Posterior cingulate gyrus (tissue), 11 donors: ENCODE measurements at places on chromosomes 16 and 17.

DNA sequence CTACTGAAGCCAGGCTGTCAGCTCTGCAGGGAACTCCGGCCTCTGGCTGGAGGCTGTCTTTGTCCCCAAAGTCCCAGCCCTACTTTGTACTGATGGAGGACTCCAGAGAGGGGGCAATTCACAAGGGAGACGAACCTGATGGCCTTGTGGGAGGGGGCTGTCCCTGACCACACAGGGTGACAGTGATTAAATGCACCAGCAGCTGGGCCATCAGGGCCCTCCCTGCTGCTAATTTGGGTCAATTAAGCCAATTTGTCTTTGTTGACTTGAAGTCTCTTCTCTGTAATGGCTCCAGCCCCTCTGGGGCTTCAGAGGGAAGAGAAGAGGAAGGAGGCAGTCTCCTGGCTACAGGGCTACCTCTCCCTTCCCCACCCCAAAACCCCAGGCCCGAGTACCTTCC lies 22.0 kb downstream of the TMEM132E start:
- no peak for DNase-seq

- no peak for DNase-seq
Observed at GRCh38 chr17:57275071-57275764, 18.9 kb downstream of the MSI2 start.

- DNase-seq: no peak
Observed at GRCh38 chr16:9966569-9967157, 215.6 kb downstream of the GRIN2A start.

- no peak for DNase-seq
Observed at GRCh38 chr16:31714903-31715504, 158.6 kb upstream of the ZNF267 start.

DNA sequence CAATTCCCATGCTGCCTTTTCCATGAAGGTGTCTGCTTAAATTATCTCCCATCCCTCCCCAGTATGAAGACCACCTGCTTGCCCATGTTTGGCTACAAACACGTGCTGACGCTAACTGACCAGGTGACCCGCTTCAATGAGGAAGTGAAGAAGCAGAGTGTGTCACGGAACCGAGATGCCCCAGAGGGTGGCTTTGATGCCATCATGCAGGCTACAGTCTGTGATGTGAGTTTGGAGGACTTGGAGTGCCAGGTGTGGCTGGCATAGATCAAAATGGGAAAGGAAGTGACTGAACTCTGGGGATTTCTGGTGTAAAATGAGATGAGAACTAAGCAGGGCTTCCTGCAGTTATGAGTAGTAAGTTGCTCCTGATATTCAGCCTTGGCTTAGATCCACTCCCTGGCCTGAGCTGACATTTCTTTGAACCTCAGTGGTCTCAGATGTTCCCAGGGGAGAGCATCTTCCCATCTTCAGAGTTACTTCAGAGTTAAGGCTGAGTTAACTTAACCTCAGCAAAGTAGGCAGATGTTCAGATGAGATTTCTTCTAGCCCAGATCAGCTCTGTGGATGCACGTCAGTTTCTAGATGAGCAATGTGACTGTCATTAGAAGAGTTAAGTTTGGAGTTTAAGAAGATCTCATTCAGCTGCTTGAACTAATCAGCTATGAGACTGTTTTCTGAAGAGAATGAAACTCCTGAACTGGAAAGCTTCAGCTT lies 32.7 kb downstream of the ITGB3 start:
- DNase-seq: no peak

GRCh38 chr17:4499431-4500190 lies 930 bp downstream of the SPNS2 start:
- peak; percentile 51 for DNase-seq

GRCh38 chr17:80169784-80170500 lies at the start of gene CARD14:
TSS of gene CARD14 (plus strand) at chr17:80170030. CDS start at chr17:80181439, 11,409 bp downstream.
- no peak for DNase-seq

DNA sequence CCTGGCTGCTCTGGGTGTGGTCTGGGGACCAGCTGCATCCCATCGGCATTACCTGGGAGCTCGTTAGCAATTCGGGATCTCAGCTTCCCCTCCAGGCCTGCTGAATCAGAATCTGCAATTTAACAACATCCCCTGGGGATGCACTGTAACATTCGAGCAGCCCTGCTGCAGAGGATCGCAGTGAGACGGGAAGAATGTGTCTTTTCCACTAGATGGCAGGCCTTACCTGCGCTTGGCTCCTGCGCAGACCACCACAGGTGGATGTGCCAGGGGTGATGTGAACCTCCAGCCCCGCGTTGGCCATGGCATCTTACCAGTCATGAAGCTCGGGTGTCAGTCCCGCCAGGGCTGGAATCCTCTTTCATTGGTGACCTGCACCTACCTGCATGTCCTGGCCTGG lies 209.9 kb downstream of the PRKCB start:
- peak; percentile 24 for DNase-seq

- DNase-seq: no peak
Observed at GRCh38 chr17:8826808-8827435, 27.8 kb upstream of the MFSD6L start.

- DNase-seq: no peak
Observed at GRCh38 chr16:72875291-72876031, 172.5 kb downstream of the ZFHX3 start.

DNA sequence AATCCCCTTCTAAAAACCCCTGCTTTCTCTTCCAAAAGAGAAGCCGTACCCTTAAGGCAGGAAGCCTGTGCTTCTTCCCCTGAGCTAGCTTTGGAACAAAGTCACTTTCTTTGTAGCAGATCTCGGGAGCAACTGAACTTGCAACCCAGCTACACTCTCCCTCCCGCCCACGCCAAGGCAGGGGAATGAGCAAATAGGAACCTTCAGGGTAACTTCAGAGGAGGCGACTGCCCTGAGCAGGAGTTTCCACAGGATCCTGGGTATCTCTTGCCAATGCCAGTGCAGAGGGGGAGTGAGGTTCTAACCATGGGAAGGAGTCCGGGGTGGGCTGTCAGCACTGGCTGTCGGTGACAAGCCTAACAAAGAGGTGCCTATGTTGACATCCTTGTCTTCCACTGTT lies 5.9 kb upstream of the PIRT start:
- DNase-seq: no peak

DNA sequence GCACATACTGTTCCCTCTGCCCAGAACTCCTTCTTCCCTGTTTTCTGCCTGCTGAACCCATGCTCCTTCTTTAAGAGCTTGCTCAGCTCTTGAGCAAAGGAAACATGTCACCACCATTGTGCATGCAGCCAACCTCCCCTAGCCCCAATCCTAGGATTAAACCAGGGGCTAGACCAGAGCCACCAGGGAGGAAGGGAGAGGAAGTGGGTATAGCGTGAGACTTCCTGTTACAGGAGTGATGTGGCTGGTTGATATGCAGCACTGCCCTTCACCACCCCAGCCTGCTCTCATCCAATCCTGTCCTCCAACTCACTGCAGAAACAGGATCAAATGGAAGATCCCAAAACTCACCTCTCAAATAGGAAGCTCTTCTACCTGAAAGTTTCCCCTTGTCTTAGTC lies 67.1 kb upstream of the CDH5 start:
- DNase-seq: no peak
